ENCODE measurements at places on chromosomes 3 and 15.

DNA sequence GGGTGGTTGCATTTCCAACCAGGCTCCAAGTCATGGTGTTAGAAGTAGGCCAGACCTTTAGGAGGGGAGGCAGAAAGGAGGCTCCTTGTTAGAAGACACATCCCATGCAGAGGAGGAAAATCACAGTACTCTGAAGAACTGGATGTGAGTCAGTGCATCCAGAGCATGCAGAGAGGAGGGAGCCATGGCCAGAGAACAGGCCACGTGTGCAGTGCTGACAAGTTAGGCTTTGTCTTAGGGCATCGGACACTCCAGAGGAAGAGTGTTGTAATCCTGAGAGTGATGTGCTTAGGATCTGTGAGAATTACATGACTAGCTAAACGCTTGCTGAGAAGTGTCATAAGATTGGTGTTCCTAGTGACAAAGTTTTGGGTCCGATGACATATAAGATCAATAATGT is 456.5 kb upstream of the THRB start:
- no peak for DNase-seq

DNA sequence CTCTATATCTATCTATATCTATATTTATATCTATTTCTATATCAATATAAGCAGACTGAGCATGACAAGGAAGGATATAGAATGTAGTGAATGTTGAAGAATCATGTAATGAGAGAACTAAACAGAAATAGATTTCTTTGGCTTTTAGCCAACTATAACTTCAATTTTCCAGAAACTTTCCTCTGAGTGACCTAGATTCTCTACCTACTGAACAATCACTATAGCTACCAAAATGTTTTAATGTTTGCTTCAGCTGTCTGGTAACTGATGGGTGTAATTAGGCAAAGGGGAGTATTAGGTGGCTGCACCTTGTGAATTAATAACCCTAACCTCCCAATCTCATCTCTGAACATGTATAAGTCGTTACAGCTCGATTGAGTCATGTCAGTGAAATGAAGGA is 76.4 kb upstream of the ROBO1 start:
- no peak for DNase-seq

DNA sequence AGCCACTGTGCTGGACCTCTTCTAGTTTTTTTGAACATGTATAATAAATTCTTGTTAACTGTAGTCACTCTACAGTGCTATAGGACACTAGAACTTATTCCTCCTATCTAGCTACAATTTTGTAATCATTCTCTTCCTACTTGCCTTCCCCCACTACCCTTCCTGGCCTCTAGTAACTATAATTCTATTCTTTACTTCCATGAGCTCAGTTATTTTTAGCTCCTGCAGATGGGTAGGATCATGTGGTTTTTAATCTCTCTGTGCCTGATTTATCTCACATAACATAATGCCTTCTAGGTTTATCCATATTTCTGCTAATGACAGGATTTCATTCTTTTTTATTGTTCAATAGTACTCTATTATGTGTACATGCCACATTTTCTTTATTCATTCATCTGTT is 113.2 kb upstream of the FGF7 start:
- no peak for DNase-seq

DNA sequence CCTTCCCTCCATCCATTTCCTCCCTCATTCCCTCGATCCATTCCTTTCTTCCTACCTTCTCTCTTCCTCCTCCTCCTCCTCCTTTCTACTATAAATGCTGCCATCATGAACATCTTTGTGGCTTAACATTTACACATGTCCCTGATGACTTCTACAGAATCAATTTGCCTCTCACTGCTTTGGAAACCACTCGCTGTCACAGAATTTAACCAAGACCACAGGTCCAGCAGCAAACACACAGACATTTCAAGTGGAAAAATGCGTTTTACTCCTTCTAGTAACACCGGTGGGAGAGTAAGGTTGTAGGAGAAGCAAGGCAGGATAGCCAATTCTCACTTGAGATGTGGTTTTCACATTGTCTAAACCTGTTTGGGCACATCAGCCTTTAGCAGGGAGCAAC is 101.4 kb upstream of the LRIG1 start:
- DNase-seq = no peak

- no peak for DNase-seq
These were observed 24.7 kb downstream of the ZIC4 start for GRCh38 chr3:147381596-147381995.

DNA sequence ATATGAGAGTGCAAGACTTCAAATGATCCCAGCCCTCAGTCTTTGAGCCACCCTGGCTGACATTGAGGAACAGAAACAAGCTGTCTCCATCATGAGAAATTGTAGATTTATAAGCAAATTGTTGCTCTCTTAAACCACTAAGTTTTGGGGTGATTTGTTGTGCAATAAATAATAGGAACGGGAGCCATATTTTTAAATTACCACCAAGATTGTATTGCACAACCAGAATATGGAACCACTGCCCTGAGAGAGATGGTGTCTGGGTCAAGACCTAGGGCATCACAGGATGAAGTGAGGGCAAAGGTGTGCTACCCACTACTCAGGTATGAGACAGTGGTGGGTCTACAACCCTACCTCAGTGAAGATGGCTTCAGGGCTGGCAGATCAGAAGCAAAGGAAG is 2.3 kb upstream of the CFAP92 start:
- DNase-seq = no peak

DNA sequence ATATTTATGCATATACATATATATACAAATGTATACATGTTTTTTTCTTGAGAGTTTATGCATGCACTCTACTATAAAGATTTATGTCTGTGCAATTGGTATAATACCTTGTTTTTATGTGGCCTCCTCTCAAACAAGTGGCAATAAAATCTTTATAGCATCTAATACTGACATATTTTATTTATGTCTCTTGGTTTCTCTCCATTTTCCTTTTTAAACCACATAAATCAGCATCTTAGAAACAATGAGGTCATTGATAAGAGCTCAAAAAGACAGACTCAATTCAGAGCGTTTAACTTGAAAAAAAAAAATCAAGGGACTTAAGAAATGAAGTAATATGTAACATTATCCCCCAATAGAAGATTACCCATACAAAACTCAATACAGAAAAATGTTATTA is 1442.2 kb upstream of the ALCAM start:
- no peak for DNase-seq

DNA sequence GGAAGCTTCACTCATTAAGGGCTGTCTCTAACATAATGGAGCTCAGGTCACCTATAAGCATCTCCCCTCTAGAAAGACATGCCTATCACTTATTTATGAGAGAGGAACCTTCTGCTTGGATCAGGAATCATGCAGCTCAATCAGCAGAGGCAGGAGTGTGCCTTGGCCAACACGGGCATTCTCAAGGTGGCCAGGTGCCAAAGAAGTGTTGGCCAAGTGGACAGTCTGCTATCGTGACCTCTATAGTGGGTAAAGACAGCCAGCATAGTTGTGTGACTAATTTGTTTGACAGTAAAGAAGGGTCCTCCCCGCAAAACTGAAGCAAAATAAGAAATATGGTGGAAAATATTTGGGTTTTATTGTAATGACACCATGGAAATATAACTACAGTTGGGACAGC is 14.7 kb upstream of the AGTR1 start:
- DNase-seq = no peak

GRCh38 chr3:103127098-103127630 is 692.3 kb downstream of the ZPLD1 start:
- no peak for DNase-seq
